ENCODE measurements at places on chromosomes 6 and 20.

DNA sequence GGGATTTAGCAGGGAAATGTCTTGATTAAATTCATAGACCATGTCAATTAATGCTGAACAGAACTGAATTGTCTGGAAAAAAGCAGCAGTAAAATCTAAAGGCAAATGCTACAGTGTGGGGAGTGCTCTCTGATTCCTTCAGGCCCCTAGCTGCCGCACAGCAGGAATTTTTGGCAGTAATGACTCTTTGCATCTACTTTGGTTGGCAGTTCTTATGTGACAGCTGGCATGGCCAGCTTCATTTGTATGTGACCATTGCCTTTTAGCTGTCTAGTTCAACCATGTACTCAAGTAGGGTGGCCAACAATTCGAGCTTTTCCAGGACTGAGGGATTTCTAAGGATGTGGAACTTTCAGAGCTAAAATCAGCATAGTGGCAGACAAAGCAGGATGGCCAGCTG, 499.1 kb upstream of the MAN1A1 start:
- DNase-seq = no peak

DNA sequence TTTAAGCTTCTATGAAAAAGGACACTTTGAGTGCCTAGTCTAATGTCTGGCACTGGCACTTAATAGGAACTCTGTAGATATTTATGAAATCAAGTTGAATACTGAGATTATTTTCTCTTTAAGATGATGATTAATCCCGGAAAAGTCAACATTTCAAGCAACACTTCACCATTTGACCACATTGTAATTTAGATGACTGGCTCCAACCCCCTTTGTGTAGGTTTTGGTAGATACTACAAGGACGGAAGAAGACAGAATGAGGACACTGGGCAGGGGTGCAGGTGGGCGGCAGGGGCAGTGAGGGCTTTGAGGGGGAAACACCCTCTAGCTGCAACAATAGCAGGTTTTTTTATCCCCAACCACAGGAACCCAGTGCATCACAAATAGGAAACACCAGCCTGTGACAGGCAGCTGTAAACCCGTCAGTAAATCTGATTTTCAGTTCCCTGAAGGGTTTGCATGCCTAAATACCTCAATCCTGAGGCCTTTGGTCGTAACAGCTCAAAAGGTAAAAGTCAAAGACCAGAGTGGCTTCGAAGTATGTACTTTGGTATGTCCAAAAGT, 4.6 kb downstream of the DTNBP1 start:
- no peak for DNase-seq

- DNase-seq = no peak
These were observed 54.9 kb upstream of the GPR31 start for GRCh38 chr6:167212713-167213005.

DNA sequence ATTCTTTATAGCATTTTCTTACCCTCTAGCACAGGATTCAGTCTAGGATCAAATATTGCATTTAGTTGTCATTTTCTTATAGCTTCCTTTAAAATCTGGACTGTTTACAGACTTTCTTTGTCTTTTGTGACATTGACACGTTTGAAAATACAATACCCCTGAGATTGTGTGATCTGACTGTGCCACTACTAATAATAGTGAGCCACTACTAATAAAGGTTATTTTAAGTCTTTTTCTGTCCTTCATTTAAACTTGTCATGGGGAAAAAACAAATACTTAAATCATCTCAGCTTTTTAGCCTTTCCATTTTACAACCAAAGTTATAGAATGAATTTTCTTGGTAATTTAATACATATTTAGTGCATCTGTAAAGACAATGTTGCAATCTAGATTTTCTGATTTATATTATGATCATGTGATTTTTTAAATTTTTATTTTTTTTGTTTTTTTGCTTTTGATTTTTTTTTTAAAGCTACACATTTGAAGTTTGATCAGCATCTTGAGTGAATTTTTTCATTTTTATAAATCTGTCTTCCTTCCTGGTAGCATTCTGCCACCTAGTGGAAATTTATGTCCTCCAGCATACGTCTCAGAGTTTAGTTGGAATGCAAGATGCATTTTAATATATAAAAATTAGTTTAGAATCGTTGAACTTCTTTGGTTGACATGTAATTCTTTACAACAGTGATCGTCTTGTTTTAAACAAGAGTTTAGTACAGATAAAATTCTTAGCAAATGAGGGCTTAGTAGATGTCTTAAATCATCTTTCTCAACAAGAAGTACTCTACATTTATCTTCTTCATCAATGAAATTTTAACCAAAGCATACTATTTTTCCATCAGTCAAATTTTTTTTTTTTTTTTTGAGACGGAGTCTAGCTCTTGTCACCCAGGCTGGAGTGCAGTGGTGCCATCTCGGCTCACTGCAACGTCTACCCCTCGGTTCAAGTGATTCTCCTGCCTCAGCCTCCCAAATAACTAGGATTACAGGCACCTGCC, 119.4 kb downstream of the NCOA3 start:
- DNase-seq = peak; percentile 62

DNA sequence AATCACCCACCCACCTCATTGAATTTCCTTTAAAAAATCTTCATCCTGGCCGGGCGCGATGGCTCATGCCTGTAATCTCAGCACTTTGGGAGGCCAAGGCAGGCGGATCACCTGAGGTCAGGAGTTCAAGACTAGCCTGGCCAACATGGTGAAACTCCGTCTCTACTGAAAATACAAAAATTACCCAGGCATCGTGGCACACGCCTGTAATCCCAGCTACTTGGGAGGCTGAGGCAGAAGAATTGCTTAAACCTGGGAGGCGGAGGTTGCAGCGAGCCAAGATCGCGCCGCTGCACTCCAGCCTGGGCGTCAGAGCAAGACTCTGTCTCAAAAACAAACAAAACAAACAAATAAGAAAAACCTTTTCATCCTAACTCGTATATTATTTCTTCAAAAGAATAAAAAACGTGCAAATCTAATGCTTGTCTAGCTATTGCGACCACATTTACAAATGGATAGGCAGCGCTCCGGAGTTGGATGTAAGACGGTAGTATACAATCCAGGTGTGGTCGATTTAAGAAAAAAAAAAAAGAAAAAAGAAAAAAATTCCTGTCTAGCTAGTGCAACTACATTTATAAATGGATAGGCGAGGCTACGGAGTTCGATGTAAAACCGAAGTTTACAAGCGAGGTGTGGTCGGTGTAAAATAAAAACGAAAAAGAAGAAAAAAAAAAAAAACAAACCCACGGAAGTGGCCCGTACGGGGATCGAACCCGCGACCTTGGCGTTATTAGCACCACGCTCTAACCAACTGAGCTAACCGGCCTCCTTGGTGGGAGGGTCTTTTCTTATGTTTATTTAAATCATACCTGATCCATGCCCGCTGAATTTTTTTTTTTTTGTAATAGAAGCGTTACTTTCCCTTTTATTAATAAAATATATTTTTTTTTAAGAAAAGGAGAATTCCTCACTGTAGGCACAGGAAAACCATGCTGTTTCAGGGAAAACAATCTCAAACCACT, 70.7 kb upstream of the PRSS16 start:
- DNase-seq = peak; percentile 63

- DNase-seq = no peak
These were observed 10.8 kb upstream of the LY6G5C start for GRCh38 chr6:31691564-31692108.

- no peak for DNase-seq
These were observed 398.3 kb downstream of the C6orf118 start for GRCh38 chr6:164911151-164911550.

DNA sequence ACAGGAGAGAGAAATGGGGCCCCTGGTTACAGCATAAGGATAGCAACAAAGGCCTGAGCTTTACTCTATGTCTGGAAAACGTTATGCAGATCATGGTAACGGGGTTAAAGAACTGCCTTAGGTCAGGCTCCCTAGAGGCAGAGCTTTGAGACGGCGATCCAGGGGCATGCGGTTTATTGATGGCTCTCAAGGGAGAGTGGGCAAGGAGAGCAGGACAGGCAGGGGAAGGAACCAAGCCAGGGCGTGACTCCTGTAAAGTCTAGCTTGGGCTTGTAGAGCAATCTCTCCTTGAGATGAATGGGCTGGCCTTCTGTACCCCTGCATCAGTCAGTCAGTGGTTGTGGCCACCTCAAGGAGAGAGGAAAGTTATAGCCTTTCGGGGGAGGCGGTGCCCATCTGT, 12.5 kb upstream of the FERMT1 start:
- no peak for DNase-seq

DNA sequence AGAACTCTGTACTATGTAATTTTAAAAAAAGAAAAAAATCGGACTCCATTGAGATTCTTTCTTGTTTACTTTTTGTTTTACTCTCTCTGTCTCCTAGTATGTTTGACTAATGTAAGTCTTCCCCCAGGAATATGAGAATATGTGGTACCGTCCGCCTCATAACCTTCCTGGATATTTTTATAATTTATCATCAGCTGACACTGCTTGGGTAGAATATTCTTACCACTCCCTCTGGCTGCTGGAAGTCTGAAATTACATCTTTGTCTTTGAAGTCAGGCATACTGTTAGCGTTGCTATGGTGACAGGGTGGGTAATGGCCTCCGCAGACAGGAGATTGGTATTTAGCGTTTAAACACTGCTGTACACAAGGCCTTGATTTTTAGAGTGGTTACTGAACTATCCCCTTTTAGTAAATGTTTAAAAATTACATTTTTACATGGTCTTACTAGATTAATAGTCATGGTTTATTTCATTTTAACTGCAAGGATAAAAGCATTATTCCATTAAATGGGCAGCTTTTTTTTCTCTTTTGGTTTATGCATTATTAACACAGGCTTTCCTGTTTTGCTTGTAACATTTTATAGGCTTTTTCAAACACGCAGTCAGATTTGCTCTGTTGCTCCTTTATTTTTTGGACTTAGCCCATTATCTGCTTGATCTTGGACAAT, 176.4 kb downstream of the ARID1B start:
- DNase-seq = peak; percentile 97

GRCh38 chr6:117404548-117404947, 21.2 kb downstream of the ROS1 start:
- DNase-seq = peak; percentile 20

- peak; percentile 95 for DNase-seq
These were observed 85.7 kb downstream of the NFATC2 start for GRCh38 chr20:51456511-51457509.

GRCh38 chr20:43533060-43533459, 25.6 kb downstream of the L3MBTL1 start:
- DNase-seq = no peak

- no peak for DNase-seq
These were observed 1.2 kb downstream of the ZFAND3 start for GRCh38 chr6:37820718-37821079.

DNA sequence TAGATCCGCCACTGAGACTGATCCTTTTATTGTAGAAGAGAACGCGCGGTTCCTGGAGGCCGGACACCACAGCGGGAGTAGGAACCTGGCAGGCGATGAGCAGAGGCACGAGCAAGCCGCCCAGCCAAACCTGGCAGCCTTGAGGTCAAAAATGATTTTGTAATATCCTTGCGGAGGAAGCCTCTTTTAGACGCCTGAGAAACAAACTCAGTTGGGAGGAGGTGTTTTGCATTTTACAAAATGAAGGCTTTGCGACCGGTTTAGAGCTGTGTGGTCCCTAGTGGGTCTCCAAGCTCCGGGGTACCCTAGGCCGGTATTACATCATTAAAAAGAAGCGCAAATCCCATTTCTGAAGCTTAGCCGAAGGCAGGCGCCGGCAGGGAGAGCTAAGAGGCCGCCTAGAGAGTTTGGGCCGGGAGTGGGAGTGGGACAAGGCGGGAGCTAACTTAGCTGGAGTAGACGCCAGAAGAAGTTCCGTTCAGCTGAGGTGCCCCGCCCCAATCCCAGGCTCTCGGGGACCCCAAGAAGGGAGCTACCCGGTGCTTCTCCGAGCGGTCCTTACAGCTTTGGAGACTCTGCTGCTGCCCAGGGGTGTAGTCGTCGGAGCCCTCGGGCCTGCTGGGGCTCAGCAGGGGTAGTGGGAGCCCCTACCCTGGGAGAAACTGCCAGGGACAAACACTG, 1.9 kb upstream of the TBX18 start:
- DNase-seq = no peak

GRCh38 chr6:13484138-13484708, 3.2 kb downstream of the GFOD1 start:
- DNase-seq = no peak

DNA sequence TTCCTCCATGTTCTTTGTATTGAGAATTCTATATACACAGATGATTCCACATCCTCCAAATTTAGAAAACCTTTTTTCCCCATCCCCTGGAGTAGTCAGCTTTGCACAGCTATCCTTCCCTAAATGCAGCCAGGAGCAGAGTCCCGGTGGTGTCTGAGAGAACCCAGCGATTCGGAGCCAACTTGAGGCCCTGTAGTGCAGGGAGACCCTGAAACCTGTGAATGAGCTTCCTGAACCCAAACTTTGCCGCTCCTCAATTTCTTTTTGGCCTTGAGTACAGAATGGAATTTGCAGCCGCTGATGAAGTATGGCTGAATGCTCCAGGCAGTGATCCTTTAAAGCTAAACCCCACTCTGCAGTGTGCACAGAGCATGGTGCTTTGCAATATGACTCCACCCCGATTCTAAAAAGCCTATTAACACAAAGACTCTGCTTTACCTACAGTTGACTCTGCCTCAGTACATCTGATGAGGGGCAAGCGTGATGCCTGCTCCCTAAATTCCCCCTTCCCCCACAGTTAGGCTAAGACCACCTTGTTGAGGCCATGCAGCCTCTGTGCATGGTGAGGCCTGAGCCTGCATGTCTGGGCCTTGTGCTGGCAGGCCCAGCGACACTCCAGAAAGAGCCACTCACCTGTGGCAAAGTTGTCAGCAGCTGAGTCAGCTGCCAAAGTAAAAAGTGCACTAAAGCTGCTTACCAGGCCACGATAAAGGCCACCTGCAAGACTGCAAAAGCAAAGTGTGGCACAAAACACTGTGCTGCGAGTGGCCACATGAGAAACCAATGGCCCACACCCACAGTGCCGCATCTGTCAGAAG, 82.1 kb downstream of the PLEKHG1 start:
- DNase-seq = no peak

- DNase-seq = no peak
These were observed 46.0 kb downstream of the TIAM2 start for GRCh38 chr6:155040901-155041650.

DNA sequence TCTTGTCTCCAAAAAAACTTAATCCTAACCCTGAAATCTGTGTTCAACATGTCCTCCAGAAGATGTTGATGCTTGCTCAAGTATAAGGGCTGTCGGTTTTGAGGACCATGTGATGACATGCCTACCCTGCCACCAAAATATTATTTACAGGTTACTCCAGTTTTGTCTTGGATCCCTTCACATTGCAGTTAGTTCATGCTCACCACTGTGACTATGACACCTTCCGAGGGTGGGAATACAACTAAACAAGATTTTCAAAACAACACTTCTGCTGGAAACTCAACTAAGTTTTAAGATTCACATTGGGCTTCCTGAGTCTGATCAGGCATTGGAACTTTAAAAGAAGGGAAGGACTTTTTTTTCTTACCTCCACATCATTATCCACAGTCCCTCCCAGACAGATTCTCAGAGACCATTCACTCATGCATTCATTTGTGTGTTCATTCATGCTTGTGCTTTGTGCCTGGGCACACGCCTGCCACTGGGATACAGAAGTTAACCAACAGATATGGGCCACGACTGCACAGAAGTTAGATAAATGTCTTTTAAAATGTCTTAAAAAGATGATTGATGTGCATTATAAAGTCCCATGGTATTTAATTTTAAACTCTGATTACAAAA, 118.7 kb upstream of the GJE1 start:
- peak; percentile 45 for DNase-seq

GRCh38 chr6:88566746-88567534, 396.5 kb downstream of the RNGTT start:
- no peak for DNase-seq

- DNase-seq = no peak
These were observed 40.9 kb upstream of the GCM1 start for GRCh38 chr6:53189554-53189953.

- DNase-seq = peak; percentile 78
These were observed 52.3 kb upstream of the IFNGR1 start for GRCh38 chr6:137271245-137272183.

GRCh38 chr6:11538052-11538818, 686 bp downstream of the TMEM170B start:
- peak; percentile 14 for DNase-seq
